ENCODE measurements at places on chromosomes 1 and 21.

DNA sequence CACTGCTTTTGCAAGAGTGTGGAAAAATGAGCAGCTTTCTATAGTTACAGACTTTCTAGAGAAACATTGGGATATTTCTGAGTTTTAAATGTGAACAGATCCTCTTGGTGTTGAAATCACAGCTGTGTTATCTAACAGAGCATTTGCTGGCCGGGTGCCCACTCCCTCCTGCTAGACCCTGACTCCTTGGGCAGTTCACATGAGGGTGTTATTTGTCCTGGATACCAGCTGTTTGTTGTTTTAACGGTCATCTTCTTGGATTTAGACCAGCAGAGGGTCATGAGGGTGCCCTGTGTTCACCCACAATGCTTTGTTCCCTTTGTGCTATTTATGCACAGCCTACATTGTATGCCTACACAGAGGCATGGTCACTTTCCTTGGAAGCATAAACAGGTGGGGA is 67.1 kb downstream of the CENPF start:
- no peak for DNase-seq

DNA sequence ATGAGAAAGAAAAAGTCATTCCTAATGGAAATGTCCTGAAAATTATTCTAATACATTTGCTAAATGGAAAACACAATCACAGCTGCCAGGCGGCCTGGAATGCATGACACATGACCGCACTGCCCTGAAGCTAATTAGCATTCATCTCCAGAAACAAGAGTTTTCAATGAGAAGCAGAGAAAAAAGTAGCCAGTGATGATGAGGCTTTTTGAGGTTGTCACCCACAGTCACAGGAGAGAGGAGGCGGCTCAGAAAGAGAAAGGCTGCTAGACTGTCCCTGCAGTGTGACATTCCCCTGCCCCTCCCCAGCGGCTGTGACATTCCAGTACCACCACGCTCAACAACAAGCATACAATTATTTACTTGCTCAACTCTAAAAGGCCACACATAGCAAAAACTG is 122.9 kb upstream of the KRTAP19-8 start:
- DNase-seq = no peak

- DNase-seq = no peak
Observed at GRCh38 chr1:31509124-31510072, 66.9 kb upstream of the TINAGL1 start.

GRCh38 chr1:177340601-177341067 is 169.9 kb downstream of the BRINP2 start:
- no peak for DNase-seq

DNA sequence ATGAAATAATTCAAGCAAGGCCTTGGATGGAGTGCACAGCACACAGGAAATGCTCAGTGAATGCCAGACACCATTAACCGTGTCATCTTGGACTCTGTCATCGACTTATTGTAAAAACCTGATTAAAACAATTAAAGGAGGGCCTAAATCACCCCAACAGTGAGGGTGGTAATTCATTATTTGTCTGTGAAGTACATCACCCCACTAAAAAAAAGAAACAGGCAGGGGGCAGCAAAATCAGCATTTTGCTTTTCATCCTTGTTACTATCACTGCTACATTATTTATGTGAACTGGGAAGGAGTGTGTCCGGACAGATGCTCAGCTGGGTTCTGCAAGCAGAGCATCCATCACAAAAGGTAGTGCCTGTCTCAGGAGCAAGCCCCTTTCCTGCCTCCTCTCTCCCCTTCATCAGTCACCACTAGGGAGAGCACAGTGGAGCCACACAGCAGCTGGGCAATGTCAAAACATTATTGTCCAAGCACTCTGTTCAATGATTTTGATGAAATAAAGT is 98.5 kb downstream of the RERE start:
- DNase-seq = no peak
